ENCODE measurements at places on chromosomes 5 and 9. TPM values are rescaled to one million over a fixed set of nuclear protein-coding genes. Genes with fewer than 3 reads are reported as not detected.
A peak's percentile ranks its signal among the peaks of the same experiment; 100 is the strongest.

- no peak for DNase-seq
Measured at GRCh38 chr5:150559701-150560100, 51.8 kb downstream of the NDST1 start.

DNA sequence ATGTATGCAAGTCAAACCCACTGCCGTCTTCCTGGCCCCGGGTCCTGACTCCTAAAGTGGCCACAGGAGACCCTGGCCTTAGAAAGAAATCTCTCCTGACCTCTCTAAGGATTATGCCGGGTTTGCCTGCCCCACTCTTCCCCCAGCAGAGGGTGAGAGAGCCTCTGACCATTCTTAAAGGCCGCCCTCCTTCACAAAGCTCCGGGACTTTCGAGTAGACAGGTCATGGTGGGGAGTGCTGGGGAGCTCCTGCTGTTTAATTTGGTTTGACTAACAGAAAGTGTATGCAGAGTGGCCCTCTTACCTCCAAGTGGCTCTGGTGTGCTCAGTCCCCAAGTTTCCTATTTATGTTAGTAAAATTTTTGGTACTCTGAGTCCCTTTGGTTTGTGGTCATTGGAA lies 111.8 kb downstream of the LRRC70 start:
- DNase-seq: no peak

- DNase-seq: no peak
Measured at GRCh38 chr9:21429191-21429590, 11.0 kb upstream of the IFNA1 start.

GRCh38 chr9:124600407-124600806 lies 93.2 kb upstream of the NR5A1 start:
- DNase-seq: no peak

GRCh38 chr5:105836268-105836667 lies 1834.5 kb downstream of the EFNA5 start:
- no peak for DNase-seq

DNA sequence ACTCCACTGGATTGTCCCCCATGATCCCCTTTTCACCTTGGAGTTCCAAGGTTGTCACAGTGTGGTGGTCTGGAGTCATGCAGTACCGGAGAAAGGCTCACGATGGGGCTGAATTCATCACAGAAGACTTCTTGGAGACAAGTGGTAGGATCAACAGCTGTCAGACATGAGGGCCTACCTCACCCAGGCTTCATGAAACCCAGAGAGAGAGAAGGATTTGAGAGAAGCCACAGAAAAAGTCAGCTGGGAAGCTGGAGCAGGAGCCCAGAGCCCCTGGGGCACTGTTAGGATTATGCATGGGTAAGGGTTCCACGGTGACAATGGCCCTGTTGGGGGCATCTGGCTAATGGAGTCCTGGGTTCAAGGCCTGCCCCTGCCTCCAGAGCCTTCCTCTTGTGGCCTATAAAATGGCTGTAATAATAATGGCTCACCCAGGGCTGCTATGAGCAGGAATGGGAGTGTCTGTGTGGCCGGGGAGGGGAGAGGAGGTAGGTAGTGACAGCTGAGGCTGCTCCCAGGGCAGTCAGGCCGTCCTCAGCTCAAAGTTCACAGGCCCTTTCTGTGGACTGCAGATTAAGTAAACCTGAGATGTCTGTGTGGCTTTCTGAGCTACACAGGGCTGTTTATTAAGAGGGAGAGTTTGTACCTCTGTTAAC lies 910 bp downstream of the TRIM14 start:
- DNase-seq: no peak

GRCh38 chr5:149611326-149611725 lies 30.0 kb downstream of the ARHGEF37 start:
- DNase-seq: no peak

EIF4E1B gene
- not detected for total RNA-seq

GRCh38 chr5:139903450-139903794 lies 107.8 kb downstream of the PSD2 start:
- no peak for DNase-seq

DNA sequence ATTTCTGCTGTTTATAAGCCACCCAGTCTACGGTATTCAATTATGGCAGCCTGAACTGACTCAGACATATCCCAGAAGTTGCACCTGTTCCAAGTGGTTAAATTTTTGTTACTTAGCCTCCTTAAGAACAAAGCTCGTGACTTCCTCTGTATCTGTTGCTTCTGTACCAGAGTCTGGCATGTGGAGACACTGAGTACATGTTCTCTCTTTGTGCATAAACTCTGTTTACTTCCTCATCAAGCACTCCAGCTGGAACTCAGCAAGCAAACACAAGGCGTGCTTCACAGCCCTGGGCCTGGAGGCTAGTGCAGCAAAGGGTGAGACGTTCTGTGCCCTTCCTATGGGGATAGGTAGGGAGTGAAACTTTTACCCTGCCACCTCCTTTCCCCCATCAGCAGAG lies 19.0 kb downstream of the C9orf152 start:
- no peak for DNase-seq

DNA sequence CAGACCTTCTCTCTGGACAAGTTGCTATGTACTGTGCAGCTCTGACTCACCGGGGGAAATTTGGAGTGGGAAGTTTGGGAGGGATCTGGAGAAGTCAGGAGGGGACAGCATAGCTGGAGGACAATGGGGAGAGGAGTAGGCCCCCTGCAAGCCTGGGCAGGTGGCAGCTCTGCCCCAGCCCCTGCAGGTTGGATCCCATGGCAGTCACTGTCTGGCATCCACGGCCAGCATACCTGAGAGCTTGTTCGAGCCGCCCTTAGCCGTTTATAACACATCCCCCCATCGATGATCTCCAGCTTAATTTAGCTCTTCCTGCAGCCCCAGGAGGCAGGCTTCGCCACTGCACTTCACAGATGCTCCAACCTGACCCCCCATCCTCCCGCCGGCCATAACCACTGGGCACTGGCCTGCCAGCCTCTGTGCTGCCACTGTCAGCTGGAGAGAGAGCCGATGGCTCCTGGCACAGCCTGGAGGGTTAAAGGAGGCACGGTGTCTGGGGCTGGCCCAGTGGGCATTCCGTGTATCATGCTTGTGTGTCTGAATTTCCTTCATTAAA lies 57.7 kb upstream of the RNU6ATAC start:
- no peak for DNase-seq

GRCh38 chr5:91229031-91229727 lies 153.9 kb downstream of the ARRDC3 start:
- DNase-seq: no peak

GRCh38 chr5:116778651-116779280 lies 204.1 kb upstream of the SEMA6A start:
- no peak for DNase-seq

FOXB2 gene
- not detected for total RNA-seq

GRCh38 chr9:4822057-4822456 lies 29.3 kb downstream of the RCL1 start:
- DNase-seq: no peak

- no peak for DNase-seq
Measured at GRCh38 chr9:105760053-105760452, 65.7 kb downstream of the TMEM38B start.

DNA sequence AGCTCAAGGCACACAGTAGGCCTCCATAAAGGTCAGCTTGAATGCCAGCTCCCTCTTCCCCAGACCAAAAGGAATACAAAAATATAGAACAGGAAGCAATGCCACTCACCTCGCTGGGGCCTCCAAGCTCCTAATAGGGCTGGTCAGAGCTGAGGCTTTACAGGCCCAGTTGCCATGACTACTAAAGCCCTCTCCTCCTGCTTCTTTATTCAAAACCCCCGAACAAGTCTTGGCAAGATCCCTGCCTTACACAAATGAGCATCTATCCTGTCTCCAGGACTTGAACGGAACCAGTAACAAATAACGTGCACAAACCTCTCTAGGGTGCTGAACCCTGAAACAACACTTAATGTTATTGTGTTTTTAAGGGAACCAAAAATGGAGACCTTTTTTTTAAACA lies 136.3 kb downstream of the SIL1 start:
- peak; percentile 9 for DNase-seq

DNA sequence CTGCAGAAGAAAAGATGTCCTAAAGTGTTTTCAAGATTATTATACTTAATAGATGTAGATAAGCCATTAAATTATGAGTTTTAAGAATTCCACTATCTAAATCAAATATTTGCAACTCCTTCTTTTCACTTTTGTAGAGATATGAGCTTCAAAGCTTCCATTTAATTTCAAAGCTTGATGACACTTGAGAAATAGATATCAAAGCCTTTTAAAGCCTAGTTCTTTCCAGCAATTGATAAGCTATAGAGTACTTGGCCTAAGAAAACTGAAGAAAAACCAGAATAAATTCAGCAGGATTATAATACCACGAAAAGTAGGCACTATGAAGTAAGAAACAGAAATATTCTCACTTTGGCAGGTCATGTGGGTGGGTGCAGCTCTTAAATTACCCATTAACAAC lies 1.7 kb downstream of the TNFSF8 start:
- no peak for DNase-seq

DNA sequence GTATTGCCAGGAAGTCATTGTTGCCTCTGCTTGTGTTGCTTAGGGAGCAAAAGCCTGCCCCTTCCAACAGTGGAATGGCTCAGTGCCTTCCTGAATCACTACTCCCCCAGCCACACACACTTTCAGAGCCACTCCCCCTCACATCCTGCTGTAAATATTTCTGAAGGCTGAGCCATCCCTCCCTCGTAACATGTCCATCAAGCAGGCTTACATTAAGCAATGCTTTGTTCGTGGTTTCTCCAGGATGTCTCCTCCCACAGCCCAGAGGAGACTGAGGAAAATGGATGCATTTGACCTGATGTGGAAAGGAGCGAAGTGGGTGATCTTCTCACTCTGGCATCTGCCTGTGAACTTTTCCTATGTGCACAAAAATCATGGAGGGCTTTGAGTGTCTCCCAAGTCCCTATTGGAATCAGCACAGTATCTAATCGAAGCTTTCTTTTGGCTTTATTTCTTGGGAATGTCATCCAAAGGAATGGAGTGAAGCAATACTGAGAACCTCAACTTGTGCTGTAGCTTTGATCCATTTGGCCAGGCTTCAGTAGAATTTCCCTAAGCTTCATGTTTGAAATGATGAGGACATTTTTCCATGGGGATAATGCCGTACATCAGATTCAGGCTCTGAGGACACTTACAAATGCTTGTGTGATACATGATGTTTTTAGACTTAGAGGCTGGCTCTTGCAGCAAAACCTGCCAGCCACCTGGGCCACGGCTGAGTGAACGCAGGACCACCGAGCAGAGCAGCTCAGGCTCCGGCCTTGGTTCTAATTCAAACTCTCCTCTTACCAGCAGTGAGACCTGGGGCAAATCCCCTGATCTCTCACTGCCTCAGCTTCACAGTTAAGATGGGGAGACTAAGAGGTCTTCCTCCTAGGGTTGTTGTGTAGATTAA lies 389.1 kb downstream of the ENC1 start:
- no peak for DNase-seq

DNA sequence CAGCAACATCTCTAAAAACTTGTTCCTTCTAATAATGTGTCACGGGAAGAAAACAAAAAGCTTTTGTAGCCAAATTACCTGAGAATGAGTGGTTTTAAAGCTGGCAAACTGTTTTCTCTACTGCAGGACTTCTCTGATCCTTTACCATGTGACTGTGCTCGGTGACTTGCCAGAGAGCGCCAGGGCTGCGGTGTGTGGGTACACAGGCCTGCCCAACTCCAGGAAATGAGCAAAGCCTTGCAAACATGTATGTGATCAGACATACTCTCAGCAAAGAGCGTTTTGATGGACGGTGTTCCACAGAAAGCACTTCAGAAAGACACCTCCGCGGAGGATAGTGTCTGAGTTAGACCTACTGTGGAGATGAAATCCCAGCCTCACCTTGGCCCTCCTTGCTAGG lies 157.3 kb downstream of the SPOCK1 start:
- DNase-seq: no peak

GRCh38 chr5:89342106-89342876 lies 459.3 kb upstream of the MEF2C start:
- no peak for DNase-seq

C5orf34 gene
- 11.4 TPM for total RNA-seq

DNA sequence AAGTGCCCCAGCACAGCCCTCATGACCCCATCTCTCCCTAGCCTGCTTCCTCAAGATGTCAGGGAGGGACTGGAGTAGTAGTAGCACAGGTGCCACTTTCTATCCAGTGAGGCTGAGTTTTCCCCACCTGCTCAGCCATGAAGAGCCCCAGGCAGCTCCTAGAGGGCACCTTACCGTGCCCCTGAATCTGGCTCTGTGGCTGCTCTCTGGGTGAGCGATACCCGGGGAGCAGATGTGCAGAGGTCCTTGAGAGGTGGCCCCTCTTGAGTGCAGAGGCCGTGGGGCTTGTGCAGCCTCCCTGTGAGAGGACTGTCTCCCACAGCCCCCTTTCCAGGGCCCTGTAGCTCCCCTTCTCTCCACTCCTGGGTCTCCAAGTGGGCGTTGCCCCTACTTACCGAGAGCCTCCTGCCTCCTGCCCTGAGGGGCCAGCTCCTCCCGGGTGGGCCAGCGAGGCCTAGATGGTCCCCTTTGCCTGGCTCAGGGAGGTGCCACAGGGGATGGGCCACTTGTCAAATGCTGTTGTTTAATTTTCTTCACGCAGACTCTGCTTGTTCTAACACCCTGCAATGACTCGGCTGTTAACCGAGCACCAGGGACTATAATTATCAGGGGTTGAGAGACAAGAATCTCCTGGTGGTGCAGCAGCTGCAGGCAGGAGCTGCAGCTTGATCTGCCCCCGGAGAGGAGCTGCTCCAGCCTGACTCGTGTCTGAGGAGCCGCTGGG lies 29.6 kb upstream of the PITX1 start:
- no peak for DNase-seq

DNA sequence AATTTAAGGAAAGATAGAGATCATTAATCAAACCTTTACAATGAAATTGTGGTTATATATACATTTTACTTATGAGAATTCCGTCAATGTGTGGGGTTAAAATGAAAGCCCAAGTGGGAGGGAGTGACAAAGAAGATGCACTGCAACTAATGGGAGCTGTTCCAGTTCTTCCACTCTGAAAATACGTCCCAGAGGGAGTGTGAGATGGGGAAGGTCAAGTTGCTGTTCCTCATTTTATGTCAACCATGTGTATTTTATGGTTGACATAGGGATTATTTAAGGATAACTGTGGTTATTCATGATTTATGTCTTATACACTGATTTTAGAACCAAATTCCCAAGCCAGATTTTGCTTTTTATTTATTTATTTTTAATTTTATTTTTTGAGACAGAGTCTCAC lies 14.2 kb upstream of the RGS3 start:
- DNase-seq: no peak

GRCh38 chr5:118249386-118249785 lies 739.0 kb downstream of the DTWD2 start:
- no peak for DNase-seq

MSMP gene
- not detected for total RNA-seq

DNA sequence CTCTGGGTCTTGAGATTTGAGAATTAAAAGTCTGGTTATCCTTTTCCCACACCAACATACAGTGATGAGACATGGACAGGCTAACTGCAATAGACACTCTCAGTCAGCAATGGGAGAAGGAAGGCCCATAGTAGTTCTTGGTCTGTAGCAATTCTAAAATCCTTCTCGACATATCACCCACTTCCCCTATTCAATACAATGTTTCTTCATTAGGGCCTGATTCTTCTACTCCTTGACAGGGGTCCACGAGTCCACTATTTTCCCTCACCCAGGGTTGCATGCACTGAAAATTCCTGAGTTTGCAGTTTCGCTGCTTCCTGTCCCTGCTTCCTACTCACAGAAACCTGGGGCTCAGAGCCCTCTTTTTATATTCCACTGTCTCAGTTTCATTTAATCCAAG lies 402.8 kb downstream of the MAT2B start:
- DNase-seq: no peak

GRCh38 chr5:135483254-135483653 lies 31.1 kb upstream of the TIFAB start:
- DNase-seq: no peak
